ENCODE measurements at places on chromosomes 1 and 21. TPM values are rescaled to one million over a fixed set of nuclear protein-coding genes. Genes with fewer than 3 reads are reported as not detected.
A peak's percentile ranks its signal among the peaks of the same experiment; 100 is the strongest.

Gene CCDC185
- total RNA-seq: not detected

Gene ADAMTS4
- 0.41 TPM for total RNA-seq

DNA sequence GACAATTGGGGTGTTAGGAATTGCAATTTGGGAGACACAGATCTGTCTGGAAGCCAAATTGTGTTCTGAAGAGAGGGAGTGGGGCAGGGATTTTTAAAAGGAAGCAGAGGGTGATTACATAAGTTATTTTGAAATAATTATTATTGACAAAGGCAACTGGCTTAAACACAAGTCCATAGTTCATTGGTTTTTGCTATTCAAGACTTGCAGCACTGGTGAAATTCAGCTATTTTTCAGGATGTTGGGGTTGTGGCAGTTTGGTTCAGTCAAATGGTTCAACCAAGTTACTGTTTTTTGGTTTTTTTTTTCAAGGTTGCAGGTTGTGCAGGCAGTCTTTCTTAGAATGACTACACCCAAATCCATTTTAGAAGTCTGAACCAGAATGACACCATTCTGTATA is 300.0 kb upstream of the DEPDC1 start:
- no peak for DNase-seq

GRCh38 chr1:181479137-181479745 is 4.1 kb upstream of the CACNA1E start:
- DNase-seq: peak; percentile 76

Gene RNPC3
- 16.7 TPM for total RNA-seq

Gene CR1L
- total RNA-seq: not detected

Gene HAX1
- total RNA-seq: 75.8 TPM

DNA sequence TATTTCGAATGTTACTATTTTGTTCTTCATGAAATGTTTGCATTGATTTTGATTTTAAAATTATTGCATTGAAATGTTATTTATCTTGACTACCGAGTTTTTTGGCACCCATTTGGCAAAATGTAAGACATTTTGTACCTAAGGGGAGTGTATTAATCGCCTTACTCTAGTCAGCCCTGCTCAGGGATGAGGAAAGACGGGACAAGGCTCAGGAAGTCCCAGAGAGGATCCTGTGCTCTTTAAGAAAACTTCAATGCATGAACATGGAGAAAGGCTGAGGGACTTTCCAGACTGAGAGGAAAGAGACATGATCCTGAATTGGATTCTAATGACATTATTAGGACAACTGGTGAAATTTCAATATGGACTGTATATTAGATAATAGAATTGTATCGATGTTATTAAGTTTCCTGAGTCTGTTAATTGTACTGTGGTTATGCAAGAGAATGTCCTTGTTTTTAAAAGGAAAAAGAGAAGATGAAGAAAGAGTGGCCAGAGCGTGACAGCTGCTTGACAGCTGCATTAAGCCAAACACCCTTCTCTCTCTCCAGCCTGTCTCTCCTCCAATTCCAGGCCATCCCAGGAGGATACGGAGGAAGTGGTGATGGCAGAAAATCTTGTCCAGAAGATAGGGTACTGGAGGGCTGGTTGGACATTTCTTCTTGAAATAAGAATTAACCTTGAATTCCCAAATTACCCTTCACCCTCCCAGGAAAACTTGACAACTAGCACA is 66.0 kb downstream of the PLEKHA6 start:
- no peak for DNase-seq

DNA sequence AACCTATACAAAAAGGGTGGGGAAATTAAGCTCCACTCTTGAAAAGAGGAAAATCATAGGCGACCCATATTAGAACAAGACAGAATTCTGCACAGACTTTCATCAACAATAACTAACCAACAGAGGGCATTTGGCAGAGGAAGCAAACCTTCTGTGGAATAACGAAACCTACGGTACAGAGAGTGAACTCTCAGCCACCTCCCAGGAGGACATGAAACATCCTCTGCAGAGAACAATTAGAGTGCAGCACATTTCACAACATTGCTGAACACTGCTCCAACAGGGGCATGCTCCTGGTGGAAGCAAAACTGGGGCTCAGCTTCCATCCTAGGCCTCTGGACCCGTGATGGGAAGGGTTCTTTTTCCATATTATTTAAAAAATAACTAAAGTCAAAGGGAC is 110.9 kb downstream of the KCNJ15 start:
- no peak for DNase-seq

Gene DNASE2B
- not detected for total RNA-seq

GRCh38 chr1:60562740-60563139 is 489.2 kb upstream of the C1orf87 start:
- DNase-seq: no peak

DNA sequence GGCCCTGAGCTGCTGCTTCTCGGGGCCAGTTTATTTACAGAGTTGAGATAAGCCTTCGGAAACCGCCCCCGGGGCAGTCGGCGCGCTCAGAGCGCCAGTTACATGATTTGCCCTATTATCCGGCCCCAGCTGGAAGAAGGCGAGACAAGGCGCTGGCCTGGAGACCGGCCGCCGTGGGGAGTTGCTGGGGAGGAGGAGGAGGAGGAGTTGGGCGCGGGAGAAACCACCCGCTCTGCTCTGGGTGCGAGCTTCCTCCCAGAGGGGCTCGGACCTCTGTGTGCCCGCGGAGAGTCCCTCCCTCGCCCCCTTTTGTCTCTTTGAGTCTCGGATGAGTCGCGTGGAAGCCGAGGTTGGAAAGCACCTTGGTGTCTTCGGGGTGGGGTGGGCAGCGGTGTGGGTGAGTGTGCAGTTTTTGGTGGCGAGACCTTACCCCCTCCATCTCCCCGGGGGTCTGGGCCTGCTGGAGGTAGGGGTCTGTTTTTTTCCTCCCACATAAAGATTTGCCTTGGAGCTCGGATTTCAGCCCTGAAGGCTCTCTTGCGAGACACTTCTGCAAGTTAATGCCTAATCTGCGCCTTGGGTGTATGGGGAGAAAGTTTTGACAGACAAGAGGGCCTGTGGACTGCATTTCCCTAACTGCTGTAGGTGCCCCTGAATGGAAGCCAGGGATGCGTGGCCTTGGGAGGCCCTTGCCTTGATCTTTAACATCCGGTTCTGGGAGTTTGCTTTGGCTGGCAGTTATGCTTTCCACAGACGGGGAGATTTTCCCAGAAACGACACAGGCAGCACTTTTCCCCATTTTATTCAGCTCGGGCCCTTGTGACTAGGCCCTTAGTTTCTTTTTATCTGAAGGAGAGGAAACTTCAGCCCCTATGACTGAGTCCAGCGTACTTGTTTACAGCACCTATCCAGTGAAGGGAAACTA is 80.0 kb downstream of the NDUFS5 start:
- no peak for DNase-seq

DNA sequence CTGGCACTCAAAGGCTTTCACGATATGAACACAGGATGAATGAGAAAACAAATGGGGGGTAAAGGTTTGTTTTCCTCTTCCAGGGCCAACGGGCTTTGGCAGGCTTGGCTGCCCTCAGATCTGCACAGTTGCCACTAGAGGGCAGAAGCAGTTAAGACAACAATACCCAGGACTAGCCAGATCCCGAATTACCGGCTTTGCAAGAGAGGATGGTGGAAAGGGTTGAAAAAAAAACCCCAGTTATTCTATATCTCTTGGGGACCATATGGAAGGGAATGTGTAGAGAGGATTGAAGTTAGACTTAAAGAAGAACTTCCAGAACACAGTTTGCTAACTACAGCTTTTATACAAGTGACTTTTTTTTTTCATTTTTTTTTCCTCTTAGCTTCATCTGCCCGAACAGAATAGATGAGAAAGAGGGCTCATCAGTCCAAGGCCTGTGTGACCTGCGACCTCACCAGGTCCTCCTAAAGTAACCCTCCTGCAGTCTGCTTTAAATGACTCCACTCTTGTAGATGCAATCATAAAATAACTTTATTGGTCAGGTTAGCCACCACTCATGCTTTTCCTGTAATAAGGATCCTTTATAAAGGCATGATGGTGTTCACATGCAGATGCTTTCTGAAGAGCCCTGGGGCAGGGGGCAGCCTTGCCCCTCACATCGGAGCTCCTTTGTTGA is 10.7 kb downstream of the FMOD start:
- peak; percentile 90 for DNase-seq

Gene S100A8
- total RNA-seq: 7.3 TPM

Data from frontal cortex (tissue), 4 donors.